Activated T-helper 9 cell treated with anti-CD3 and anti-CD28 coated beads, Interleukin-2, amount 50 U/mL, for 16 hours (primary cell): ENCODE measurements at places on chromosomes 5 and 9.

GRCh38 chr5:74393943-74394342, 246.6 kb downstream of the ENC1 start:
- DNase-seq, result no peak

DNA sequence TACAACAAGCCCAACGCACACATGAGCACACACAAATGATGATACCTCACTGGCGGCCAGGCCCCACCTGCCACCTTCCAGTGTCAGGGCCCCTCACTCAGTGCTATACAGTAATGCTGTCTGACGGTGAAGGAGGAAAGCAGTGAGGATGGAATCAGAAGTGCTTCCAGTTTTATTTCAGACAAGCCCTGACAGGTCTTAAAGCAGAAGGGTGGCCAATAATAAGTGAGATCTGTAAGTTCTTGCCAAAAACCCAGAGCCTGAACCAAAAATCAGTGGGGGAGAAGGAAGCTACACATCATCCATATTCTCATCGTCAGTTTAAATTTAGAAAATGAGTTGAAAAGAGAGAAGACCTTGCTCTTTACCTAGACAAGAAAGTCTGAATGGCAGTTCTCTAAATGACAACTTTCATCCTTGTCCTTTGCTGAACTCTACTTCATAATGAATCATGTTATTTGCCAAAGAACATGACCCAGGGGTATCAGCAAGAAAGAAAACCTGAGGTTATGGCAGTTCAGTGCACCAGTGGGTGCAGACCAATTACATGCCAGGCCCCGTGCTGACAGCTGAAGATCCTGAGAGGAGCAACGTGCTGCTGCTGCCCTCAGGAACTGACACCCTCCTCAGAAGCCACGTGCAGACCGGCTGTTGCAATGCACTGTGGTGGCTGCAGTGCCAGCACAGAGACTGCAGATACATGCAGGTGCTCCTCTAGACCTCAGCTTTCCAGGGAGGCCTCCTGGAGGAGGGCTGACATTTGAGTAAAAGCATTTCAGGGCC, 118.7 kb downstream of the DROSHA start:
- no peak for DNase-seq

DNA sequence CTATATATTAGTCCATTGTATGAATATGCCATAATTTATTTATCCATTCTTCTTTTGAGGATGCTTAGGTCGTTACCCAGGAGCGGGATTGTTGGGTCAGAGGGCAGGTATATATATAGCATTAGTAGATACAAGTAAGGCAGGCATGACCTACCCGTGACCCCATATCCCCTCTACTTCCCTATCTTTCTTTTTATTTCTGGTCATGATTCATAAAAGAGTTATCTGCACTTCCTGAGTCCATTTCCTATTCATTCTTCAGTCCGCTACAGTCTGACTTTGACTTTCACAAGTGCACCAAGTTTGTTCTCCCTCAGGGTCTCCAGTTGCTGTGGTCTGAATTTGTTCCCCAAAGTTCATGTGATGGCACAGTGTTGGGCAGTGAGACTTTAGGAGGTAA, 6.9 kb downstream of the RHOBTB3 start:
- no peak for DNase-seq

DNA sequence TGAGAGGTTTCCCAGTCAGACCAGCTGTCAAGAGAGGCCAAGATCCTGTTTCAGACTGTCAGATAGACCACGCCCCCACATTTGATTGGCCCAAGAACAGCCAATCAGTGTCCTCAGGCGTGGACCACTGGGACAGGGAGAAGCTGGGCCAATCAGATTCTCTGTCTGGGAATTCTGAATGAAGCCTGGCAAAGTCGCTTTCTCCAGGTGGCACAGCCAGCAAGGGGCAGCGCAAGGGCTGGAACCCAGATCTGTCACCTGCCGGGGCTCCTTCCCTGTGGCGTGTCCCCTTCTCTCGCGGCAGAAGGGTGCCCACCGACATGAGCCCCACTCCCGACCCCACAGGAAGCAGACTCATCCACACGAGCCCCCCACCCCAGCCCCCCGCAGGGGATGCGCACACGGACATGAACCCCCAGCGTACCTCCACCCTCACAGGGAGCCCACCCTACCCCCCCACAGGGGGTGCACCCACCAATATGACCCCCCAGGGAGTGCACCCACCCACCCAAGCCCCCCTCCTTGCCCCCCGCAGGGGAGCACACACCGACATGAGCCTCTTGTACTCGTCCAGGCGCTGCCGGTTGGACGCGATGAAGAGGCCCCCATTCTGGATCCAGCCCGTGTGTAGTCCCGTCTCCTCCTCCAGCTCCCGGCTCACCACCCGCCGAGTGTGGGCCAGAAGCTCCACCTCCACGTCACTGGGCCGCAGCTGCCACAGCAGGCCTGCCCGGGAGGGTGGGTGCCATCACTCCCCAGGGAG, 6.1 kb downstream of the SARDH start:
- no peak for DNase-seq

GRCh38 chr9:36985769-36986467, 48.1 kb downstream of the PAX5 start:
- no peak for DNase-seq
